ENCODE measurements at places on chromosomes 2 and 18.

- DNase-seq, result no peak
These were observed 32.4 kb downstream of the LRP2 start for GRCh38 chr2:169329688-169330554.

DNA sequence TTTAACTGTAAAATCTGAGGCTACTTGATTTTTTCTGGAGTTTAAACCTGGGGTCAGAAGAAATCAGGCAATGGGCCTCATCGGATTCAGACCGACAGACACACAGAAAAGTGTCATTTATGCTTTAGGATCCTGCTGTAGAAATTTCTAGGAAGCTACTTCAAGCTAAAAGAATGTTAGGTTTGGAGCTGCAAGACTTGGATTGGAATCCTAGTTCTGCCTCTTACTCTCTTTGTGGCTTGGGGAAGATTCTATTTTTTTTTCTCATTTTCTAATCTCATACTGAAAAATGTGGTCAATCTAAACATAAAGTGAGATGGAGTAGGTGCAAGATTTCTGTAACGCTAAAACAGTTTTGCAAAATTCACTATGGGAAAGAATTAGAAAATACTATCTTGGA, 48.8 kb upstream of the KCNE4 start:
- DNase-seq, result no peak

GRCh38 chr2:11624893-11625292, 45.1 kb downstream of the NTSR2 start:
- no peak for DNase-seq

- DNase-seq, result no peak
These were observed 546.3 kb upstream of the ZEB2 start for GRCh38 chr2:145066151-145066661.

GRCh38 chr2:70525032-70525431, 28.6 kb downstream of the TGFA start:
- no peak for DNase-seq

Measured in fibroblast of the conjunctiva (primary cell).